ENCODE measurements at places on chromosomes 2 and 18. TPM values are rescaled to one million over a fixed set of nuclear protein-coding genes. Genes with fewer than 3 reads are reported as not detected.
A peak's percentile ranks its signal among the peaks of the same experiment; 100 is the strongest.

Gene SERPINB4
- total RNA-seq: not detected

- no peaks in the 10 kb centered on the region for H3K4me1 ChIP-seq
- no peaks in the 10 kb centered on the region for H3K36me3 ChIP-seq
- peak overlapping the region; percentile 74 for H3K4me3 ChIP-seq
- peak; percentile 82 for DNase-seq
- peaks cover 42% of the 10 kb centered on the region for H3K27me3 ChIP-seq
Observed at GRCh38 chr2:221572821-221573429, 821 bp upstream of the EPHA4 start.

GRCh38 chr18:28174181-28174905, 2.6 kb downstream of the CDH2 start:
- DNase-seq: no peak
- H3K27ac ChIP-seq: no peak overlapping the region
- peaks cover 34% of the 10 kb centered on the region for H3K27me3 ChIP-seq

- no peaks in the 10 kb centered on the region for H3K27me3 ChIP-seq
- H3K27ac ChIP-seq: no peak overlapping the region
- DNase-seq: no peak
- no peaks in the 10 kb centered on the region for H3K36me3 ChIP-seq
- no peaks in the 10 kb centered on the region for H3K4me1 ChIP-seq
- H3K4me3 ChIP-seq: no peak overlapping the region
Observed at GRCh38 chr2:225112362-225113126, 70.3 kb upstream of the DOCK10 start.

DNA sequence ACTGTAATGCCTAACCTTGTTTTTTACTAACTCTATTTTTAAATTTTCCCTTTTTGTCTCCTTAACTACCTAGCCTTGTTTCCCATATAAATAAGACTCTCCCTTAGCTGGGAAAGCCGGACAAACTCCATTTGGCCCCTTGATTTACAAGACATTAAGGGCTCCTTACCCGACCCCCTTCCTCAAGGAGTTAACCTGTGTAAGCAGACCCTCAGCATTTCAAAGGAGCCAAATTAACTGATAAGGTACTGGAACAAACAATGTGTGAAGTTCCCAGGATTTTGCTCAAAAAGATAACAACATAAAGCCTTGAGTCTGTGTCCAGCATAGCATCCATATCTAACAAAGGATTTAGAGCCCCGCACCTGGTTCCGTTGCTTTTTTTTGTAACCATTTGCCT, 59.6 kb upstream of the C2orf15 start:
- H3K27ac ChIP-seq: no peak overlapping the region
- H3K4me3 ChIP-seq: no peak overlapping the region
- DNase-seq: no peak
- H3K27me3 ChIP-seq: no peaks in the 10 kb centered on the region

DNA sequence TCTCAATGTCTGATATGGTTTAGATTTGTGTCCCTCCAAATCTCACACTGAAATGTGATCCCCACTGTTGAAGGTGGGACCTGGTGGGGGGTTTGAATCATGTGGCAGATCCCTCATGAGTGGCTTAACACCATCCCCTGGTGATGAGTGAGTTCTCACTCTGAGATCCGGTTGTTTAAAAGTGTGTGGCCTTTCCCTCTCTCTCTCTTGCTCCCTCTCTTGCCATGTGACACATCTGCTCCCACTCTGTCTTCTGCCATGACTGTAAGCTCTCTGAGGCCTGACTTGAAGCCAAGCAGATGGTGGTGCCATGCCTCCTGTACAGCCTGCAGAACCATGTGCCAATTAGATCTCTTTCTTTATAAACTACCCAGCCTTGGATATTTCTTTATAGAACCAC, 108.8 kb downstream of the RBMS1 start:
- no peaks in the 10 kb centered on the region for H3K36me3 ChIP-seq
- no peak for DNase-seq
- no peak overlapping the region for H3K4me3 ChIP-seq
- H3K4me1 ChIP-seq: peaks cover 45% of the 10 kb centered on the region
- H3K27ac ChIP-seq: no peak overlapping the region

DNA sequence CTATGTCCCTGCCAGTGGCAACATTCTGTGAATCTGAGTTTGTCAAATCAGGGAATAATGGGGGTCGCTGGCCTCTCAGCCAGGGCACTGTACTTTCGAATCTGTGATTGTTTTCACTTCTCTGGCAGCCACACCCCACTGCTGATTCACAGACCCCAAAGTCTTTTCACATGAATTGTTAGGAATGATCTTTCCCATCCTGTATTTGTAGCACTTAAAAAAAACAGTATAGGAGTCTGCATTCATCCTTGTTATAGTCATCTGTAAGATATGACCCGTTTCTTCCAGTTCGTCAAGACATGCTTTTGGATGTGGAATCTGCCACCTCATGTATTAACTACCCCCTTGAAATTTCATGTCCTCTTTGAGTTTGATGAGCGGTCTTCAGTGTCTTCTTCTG, 928 bp downstream of the NAGK start:
- peaks cover 20% of the 10 kb centered on the region for H3K36me3 ChIP-seq
- H3K4me3 ChIP-seq: peak overlapping the region; percentile 97
- no peaks in the 10 kb centered on the region for H3K27me3 ChIP-seq
- peak overlapping the region; percentile 99 for H3K27ac ChIP-seq
- DNase-seq: no peak

DNA sequence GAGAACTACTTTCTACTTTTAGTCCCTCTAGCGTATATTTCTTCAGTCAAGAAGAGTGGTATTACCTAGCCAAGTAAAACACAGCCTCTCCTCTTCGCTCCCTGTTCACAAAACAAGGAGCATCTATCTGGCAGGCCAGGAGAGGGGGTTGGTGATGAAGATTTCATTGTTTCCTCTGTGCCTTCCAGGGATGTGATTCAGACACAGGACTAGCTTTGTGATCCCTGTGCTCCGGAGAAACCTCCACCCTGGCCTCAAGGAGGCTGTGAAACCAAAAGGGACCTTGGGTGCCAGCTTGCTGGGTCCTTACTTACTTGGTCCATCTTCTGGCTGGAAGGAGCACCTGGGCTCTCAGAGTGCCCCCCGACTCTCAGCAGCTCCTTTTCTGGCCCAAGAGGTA, 5.7 kb downstream of the RHOB start:
- peaks cover 54% of the 10 kb centered on the region for H3K4me1 ChIP-seq
- peak overlapping the region; percentile 98 for H3K27ac ChIP-seq
- no peaks in the 10 kb centered on the region for H3K27me3 ChIP-seq
- no peak overlapping the region for H3K4me3 ChIP-seq
- peak; percentile 27 for DNase-seq
- H3K36me3 ChIP-seq: peaks cover 9% of the 10 kb centered on the region

DNA sequence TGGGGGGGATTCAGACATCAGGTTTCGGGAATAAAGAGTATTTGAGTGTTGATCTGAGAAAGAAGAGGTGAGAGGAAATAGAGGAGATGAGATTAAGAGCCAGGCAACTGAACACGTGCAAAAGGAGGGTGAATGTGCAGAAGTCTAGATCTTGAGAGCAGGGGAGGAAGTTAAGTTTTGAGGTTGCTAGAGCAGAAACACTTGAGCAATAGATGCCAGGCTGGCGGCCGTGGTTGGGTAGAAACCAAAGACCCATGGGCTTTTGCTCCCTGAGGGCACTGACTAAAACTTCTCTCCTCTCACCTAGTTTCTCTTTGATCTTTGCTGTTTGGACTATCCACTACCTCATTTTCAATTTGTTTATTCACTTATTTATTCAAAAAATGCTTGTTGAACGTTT, 116.0 kb downstream of the CDC42EP3 start:
- no peak overlapping the region for H3K27ac ChIP-seq
- H3K27me3 ChIP-seq: no peaks in the 10 kb centered on the region
- no peak overlapping the region for H3K4me3 ChIP-seq
- DNase-seq: no peak

GRCh38 chr2:229719926-229720647, 5.7 kb upstream of the DNER start:
- no peaks in the 10 kb centered on the region for H3K36me3 ChIP-seq
- no peak overlapping the region for H3K4me3 ChIP-seq
- peaks cover 6% of the 10 kb centered on the region for H3K4me1 ChIP-seq
- H3K27me3 ChIP-seq: no peaks in the 10 kb centered on the region

GRCh38 chr2:126748188-126748760, 92.3 kb downstream of the GYPC start:
- no peaks in the 10 kb centered on the region for H3K27me3 ChIP-seq
- H3K4me1 ChIP-seq: no peaks in the 10 kb centered on the region

Measured in stomach (tissue), 19 donors.